ENCODE measurements at places on chromosomes 1 and 21.

- no peak for DNase-seq
These were observed 1.4 kb upstream of the ANKRD13C start for GRCh38 chr1:70355920-70356319.

DNA sequence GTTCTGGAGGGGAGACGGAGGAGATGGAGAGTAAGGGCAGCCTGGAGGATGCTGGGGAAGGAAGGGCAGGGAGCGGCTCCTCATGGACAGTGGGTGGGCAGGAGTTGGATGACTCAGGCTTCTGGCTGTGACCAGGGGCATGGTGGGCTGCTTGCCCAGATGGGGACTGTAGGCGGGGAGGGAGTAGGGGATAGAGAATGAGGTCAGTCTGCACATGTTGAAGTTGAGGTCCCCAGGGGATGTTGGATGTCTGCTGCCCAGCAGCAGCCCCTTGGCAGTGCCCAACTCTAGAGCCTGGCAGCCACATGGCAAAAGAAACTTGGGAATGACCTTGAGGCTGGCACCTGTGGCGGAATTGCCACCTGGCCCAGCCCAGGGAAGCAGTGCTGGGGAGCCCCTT lies 6.4 kb downstream of the SELENON start:
- no peak for DNase-seq

DNA sequence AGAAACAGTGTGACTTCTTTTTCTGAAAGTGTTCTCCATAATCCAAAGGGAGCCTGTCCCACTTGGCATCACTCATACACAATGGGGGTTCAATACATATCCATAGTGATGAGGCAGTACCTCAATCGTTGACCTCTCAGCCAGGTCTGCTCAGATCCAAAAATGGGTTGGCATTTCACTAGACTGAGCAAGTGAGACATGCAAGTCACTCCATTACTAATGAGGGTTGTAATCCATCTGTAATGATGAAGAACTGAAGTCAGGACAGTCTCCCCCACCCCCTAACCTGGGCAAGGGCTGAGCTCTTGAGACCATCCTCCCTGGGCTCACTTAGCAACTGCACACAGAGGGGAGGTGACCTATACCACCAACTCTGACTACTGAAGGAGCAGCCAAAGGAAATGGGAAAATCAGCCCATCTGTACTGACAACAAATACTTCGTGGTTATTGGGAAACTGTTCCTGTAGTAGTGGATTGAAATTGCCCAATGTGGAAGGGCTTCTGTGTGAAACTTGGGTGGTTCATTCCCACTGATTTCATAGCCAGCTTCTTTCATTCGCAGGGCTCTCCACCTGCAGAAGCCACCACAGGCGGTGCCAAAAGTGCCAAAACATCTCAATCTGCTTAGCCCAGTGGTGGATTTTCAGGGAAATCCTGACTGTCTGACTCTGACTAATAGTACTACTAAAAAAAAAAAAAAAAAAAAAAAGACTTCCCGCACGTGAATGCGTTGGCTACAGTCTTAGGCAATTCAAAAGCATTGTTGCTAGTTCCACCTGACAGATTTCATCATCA lies 5.0 kb downstream of the NGF start:
- no peak for DNase-seq

DNA sequence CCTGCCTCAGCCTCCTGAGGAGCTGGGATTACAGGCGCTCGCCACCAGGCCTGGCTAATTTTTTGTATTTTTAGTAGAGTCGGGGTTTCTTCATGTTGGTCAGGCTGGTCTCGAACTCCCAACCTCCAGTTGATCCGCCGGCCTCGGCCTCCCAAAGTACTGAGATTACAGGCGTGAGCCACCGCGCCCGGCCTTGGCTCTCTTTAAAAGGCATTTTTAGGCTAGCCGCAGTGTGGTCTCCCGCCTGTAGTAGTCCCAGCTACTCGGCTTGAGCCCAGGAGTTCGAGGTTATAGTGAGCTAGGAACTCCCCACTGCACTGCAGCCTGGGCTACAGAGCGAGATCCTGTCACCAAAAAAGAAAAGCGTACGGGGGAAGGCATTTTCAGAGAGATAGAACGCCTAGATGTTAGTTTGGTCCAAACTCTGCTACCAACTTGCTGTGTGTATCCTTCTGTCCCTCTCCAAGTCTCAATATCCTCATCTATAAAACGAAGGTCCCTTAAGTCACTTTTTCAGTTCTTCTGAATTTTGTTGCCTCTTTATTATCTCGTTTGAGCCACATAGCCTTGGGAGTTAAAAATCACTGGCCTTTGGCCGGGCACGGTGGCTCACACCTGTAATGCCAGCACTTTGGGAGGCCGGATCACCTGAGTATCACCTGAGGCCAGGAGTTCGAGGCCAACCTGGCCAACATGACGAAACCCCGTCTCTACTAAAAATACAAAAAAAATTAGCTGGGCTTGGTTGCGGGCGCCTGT lies 734 bp downstream of the MED18 start:
- peak; percentile 14 for DNase-seq

DNA sequence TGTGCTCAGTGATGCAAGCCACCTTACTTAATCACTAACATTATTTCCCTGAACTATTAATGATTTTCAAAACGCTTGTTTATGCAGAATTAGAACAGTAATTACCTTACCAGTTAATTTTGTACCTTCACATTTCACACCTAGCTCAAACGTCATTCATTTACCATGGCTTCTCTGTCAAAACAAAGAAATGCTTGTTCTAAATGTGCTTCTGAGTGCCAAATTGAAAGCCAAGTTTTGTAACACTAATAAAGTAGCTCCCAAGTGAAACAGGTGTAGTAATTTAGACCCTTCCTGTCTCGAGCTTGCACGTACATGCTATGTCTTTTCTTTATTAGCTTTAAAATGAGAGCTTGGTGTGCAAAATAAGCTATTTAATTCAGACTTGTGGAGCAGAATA lies 533.7 kb upstream of the PKN2 start:
- no peak for DNase-seq

GRCh38 chr1:109765896-109766615 lies 2.3 kb upstream of the EPS8L3 start:
- no peak for DNase-seq

GRCh38 chr21:42037943-42038342 lies 27.8 kb upstream of the ZBTB21 start:
- DNase-seq = no peak

GRCh38 chr1:202056644-202057334 lies 46.4 kb downstream of the ELF3 start:
- no peak for DNase-seq

Data from activated CD8-positive, alpha-beta memory T cell treated with anti-CD3 and anti-CD28 coated beads for 48 hours (primary cell).